ENCODE measurements at places on chromosomes 7 and 10.

- H3K27me3 ChIP-seq = no peaks in the 10 kb centered on the region
- no peak for DNase-seq
- no peak overlapping the region for H3K27ac ChIP-seq
- H3K4me1 ChIP-seq = peaks cover 19% of the 10 kb centered on the region
- H3K4me3 ChIP-seq = no peak overlapping the region
These were observed 88.3 kb downstream of the FAM107B start for GRCh38 chr10:14686356-14686755.

DNA sequence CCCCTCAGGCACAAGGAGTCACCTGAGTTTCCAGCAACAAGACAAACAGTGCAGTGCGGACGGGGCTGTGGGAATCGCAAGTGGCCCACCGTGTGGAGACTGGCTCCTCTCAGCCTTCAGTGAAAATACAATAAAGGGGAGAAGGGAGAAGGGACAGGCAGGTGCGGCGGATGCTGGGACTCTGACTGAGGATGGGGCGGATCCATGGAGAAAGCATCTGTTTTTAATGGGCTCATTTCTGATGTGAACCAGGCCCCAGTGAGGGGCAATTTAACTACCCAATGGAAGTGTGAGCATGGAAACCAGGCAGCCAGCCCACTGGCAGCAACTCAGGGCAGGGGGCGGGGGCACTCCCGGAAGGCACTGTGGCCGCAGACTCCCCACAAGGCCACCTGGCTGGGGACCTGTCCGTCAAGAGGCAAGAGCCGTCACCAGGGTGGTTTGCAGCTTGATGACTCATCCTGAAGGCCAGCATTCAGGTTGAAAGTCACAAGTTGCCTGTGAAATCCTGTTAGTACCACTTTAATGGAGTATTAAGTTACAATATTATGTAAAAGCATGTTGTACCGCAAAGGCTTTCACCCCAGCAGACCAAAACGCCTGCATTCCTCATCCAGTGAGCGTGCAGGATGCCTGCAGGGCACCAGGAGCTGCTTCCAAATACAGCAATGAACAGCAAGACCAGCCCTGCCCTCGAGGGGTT lies 476.4 kb downstream of the PTPRN2 start:
- peaks cover 22% of the 10 kb centered on the region for H3K36me3 ChIP-seq
- no peak overlapping the region for H3K27ac ChIP-seq
- H3K27me3 ChIP-seq = no peaks in the 10 kb centered on the region
- no peak overlapping the region for H3K4me3 ChIP-seq
- no peaks in the 10 kb centered on the region for H3K4me1 ChIP-seq

DNA sequence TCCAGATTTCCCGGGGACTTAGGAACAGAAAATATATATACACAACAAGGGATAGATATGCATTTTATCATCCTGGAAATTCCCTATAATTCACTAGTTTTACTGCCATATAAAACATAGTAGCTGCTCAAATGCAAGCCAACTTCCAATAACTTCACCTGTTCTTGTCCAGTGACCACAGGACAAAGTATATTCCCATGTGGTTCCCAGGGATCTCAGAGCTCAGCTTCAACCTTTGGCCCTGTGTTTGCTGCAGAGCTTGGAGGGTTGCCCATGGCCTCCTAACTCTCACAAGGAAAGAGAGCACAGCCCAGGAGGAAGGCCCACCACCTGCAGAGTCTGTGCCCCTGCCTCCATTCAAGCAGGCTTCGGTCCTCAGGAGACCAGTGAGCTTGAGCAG lies 4.5 kb upstream of the DRGX start:
- DNase-seq = no peak
- peaks cover 98% of the 10 kb centered on the region for H3K27me3 ChIP-seq
- H3K4me3 ChIP-seq = no peak overlapping the region

GRCh38 chr10:103679096-103679790 lies 176.1 kb downstream of the SH3PXD2A start:
- H3K36me3 ChIP-seq = no peaks in the 10 kb centered on the region
- H3K4me1 ChIP-seq = peaks cover 24% of the 10 kb centered on the region
- H3K4me3 ChIP-seq = no peak overlapping the region
- no peaks in the 10 kb centered on the region for H3K27me3 ChIP-seq
- DNase-seq = no peak

- H3K36me3 ChIP-seq = no peaks in the 10 kb centered on the region
- H3K27me3 ChIP-seq = no peaks in the 10 kb centered on the region
- no peak overlapping the region for H3K4me3 ChIP-seq
- H3K27ac ChIP-seq = no peak overlapping the region
These were observed 31.1 kb upstream of the SGCE start for GRCh38 chr7:94687076-94687475.

- DNase-seq = no peak
- peaks cover 29% of the 10 kb centered on the region for H3K4me1 ChIP-seq
- H3K27me3 ChIP-seq = no peaks in the 10 kb centered on the region
- H3K27ac ChIP-seq = no peak overlapping the region
- H3K36me3 ChIP-seq = no peaks in the 10 kb centered on the region
- no peak overlapping the region for H3K4me3 ChIP-seq
These were observed 40.1 kb downstream of the LYZL1 start for GRCh38 chr10:29328983-29329382.

DNA sequence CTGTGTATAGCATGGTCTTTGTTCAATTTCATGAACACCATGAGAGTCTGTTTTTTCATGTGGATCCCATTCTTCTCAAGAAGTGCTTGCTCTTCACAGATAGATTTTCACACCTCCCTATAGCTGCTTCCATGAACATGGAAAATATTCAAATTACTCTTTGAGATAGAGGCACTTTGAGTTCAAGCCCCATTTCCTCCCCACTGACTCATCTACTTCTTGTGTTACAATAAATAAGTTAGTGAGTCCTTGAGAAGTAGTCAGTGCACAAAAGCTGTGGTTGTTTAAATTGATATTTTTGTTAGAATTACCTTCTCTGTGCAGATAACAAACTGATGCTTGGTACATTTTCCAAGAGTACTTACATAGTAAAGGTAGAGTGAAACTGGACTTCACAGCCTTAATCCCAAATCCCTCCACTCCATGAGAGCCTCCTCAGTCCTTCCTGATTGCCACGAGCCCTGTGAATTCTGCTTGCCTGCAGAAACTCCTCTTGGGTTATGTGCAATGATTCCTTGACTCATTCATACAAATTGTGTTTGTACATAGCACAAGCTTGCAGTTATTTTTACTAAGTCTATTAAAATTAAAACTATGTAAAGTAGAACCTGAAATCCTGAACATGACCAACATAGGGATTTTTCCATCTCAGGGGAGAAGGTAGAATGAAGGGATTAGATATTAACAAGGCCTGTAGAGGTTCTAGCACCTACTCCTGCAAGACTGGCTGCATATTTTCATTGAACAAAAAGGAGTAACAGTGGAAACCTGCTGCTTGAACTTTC lies 496.2 kb downstream of the TNS3 start:
- H3K4me1 ChIP-seq = peaks cover 5% of the 10 kb centered on the region
- H3K4me3 ChIP-seq = no peak overlapping the region
- no peak for DNase-seq

Measured in neural crest cell (in vitro differentiated cells).